Gastroesophageal sphincter (tissue), 4 donors: ENCODE measurements at places on chromosomes 11 and 22. TPM values are rescaled to one million over a fixed set of nuclear protein-coding genes. Genes with fewer than 3 reads are reported as not detected.
A peak's percentile ranks its signal among the peaks of the same experiment; 100 is the strongest.

DNA sequence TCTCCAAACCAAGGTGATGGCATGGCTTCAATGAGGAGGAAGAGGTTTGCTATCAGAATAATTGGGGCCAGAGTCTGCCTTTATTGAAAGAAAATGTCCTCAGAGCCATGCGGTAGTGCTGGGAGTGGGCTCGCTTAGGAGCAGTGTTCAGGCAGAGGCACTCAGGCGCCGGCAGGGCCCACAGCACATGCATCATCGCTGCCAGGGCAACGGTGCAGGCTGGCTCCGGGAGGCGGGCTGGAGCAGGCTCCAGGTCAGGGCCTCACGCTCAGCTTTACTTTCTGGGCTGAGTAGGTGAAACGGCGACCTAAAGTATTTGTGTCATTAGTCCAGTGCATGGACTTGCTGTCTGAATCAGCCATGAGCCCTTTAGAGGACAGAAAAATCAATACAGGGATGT is 169.9 kb upstream of the CCDC90B start:
- ATAC-seq = no peak

DNA sequence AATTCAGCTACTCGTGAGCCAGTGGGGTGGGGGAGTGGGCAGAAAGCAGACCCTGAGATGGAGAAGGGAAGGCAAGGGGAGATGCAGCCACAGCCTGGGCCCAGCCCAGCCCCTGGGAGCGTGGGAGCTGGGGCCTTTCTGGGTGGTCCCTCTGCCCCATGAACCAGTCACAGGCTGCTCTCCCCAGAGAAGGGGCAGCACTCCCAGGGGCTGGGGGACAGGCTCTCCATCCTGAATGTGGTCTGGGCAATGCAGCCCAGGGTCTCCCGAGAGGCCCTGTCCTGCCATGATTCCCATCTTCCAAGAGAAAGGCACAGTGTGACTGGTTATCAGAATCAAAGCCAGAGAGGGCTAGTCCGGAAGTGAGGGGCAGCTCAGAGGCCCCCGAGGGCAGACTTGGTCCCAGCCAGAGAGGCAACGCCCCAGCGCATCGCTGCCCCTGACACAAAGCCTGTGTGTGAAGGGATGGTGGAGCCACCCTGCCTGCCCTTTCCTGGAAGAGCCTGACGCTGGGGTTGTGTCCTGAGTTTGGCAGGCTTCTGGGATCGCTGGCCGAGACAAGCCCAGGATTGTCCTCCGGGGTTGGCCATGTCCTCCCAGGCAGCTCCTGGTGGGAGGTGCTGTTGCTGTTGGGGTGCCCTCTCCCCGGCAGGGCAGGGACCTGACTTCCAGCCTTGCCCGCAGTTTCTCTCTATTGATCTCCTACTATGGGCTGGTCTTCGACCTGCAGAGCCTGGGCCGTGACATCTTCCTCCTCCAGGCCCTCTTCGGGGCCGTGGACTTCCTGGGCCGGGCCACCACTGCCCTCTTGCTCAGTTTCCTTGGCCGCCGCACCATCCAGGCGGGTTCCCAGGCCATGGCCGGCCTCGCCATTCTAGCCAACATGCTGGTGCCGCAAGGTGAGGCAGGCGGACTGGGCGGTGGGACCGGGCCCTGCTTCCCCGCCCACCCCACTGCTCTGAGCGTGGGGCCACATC is 23.8 kb upstream of the SLC22A12 start:
- ATAC-seq = peak; percentile 12

GRCh38 chr11:75022296-75022695 is 33.6 kb downstream of the NEU3 start:
- no peak for ATAC-seq

The UPB1 gene
- total RNA-seq = not detected

The PKDREJ gene
- 0.23 TPM for total RNA-seq
